ENCODE measurements at places on chromosomes 12 and 14.

DNA sequence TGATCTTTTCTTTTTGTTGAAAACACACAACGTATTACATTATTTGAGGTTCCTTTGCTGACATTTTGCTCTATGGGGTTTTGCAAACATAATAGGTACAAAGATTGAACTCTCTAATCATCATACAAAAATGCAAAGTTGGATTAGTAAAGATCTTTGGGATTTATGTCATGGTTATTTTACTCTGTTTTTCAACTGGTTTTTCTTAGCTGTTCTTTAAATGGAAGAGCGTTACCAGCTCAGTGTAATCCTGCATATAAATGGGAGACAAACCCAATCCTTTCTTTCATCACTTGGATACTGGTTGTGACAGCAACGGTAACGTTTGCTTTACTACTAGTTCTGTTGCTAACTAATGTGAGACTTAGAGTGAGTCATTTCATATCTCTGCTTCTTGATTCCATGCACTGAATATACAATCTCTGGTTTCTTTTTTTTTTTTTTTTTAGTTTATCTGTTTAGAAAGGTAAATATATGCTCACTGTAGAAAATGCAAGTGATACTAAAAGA is 104.9 kb upstream of the NOVA1 start:
- DNase-seq = no peak

DNA sequence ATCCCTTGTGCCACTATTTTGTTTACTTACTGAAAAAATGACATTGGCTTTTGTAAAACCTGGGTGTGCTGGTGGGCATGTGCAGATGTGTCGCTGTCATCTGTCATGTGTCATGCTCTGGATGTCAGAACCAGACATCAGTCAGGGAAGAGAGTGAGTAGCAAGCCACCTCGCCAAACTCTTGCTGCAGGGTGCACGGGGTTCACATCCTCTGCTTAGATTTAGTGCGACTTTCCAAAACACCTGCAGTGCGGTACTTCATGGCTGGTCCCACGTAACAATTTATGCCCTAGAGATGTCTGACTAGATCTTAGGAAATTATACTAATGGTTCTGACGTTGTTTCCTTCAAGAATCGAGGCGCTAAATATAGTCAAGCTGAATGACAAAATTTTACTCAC is 106.7 kb downstream of the CRADD start:
- peak; percentile 39 for DNase-seq

DNA sequence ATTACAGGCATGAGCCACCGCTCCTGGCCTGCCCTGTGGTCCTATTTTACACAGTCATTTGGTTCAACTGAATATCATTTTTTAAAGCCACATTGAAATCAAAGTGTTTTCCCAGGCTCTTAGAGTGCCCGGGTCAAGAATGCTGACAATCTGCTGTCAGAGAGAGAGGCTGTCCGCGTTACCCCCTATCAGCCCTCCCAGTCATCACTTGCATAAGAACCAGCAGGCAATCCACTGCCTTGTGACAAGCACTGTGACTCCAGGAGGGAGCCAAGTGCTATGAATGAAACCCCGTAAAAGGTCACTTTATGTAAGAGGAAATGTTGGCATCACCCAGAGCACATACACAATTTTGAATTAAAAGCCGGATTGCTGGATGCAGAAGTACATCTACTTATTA is 13.5 kb downstream of the PHLDA1 start:
- no peak for DNase-seq

DNA sequence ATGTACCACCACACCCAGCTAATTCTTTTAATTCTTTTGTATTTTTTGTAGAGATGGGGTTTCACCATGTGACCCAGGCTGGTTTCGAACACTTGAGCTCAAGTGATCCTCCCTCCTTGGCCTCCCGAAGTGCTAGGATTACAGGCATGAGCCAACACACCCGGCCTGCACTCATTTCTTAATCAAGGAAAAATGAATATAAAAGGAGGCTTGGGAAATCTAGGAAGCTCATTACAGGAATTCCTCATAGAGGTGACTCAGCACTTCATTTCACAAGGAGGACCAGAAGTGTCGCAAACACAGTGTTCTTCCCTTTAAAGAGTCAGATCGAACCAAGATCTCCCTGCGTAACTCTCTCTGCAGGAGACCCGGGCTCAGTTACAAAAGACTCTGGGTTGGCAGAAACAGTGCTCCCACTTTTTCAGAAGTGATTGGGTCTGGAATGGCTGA is 30.3 kb downstream of the NFKBIA start:
- DNase-seq = no peak

GRCh38 chr12:18171571-18171970 is 81.6 kb upstream of the RERGL start:
- no peak for DNase-seq

DNA sequence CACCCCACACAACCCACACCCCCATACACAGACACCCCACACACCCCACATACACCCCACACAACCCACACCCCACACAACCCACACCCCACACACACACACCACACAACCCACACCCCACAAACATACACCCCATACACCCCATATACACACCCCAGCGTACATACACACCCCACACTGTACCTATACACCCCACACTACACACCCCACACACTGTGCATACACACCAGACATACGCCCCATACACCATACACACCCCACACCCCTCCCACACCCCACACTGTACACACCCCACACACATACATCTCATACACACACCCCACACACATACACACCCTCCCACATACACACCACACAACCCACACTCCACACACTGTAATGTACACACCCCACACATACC is 80.2 kb downstream of the NOC4L start:
- DNase-seq = no peak

DNA sequence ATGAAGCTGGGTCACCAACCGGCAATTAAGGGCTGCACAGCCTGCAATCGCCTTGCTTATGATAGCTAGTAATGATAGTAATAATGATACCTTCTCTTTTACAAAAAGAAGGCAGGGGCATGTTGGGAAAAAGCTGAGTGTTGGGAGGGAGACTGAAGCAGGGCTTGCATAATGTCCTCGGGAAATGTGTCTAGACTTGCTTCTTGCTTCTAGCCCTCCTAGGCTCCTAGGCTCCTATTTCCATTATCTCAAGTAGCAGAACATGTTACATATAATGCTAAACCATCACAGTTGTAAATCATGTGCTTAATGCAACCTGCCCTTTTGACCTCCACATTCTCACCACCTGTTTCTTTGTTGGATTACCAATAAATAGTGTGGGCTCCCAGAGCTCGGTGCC is 18.7 kb downstream of the RERGL start:
- DNase-seq = no peak

GRCh38 chr12:123364532-123365024 is at the start of gene SBNO1:
Gene SBNO1, minus strand, starts transcription at chr12:123364847. Its CDS starts 14,406 bp downstream, at chr12:123350441.
- DNase-seq = peak; percentile 98

DNA sequence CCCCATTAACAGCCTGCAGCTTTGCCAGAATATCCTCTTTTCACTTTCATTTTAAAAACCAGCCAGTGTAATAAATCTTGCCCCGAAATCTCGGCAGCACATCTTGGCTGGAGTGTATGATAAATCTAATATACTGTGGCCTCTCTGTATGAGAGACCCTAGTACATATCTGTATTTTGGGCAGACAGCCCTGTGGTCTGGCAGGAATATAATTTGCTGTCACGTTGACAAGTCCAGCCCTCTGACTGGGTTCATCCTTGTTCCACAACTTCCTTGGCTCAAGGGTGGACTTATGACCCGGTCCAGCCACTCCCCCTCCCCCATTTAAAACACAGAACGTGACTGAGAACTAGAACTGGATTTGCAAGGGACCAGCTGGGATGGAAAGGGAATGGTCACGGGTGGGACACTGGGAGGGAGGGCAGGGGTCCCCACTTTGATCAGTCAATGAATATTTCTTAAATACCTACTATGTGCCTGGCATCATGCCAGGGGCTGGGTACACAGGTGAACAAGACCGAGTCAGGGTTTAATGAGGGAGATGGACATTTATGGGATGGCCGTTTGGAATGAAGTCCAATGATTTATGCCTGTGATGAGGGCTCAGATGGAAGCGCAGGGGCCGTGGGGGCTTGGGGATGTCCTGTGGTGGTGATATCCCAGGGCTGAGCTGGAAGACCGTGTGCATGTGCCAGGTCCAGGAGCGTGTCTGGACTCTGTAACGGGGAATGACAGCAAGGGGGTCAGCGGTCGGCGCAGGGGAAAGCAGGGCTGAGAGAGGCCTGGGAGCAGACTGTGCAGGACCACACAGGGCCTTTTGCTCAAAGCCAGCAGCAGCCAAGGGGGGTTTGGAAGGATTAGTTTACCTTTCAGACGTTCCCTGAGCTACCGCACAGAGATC is 190.5 kb downstream of the PHETA1 start:
- peak; percentile 79 for DNase-seq

DNA sequence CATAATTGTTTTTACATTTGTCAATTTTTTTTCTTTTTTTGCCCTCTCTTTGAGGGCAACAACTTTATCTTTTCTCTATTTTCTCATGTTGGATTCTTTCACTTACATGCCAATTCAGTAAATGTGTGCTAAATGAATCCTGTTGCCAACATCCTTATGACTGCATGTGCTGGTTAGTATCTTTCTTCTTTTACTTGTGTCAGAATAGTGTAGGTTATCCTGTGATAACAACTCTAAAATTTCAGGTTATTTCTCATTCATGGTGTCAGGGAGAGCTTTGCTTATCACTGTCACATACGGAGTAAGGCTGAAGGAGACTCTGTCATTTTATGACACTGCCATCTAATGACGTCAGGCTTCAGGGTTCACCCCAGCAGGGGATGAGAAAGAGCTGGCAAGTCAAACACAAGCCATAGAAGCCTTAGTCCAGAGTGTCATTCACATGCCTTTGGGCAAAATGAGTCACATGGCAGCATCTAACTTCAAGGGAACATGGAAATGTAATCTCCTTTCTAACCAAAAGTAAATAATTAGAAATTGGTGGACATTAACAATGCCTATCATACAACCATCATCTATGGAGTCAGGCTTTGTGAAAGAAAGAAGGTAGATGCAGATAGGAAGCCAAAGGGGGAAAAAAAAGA is 242.5 kb upstream of the ATP2B1 start:
- DNase-seq = no peak

- DNase-seq = no peak
These were observed 9.3 kb upstream of the ESPL1 start for GRCh38 chr12:53258541-53259539.

DNA sequence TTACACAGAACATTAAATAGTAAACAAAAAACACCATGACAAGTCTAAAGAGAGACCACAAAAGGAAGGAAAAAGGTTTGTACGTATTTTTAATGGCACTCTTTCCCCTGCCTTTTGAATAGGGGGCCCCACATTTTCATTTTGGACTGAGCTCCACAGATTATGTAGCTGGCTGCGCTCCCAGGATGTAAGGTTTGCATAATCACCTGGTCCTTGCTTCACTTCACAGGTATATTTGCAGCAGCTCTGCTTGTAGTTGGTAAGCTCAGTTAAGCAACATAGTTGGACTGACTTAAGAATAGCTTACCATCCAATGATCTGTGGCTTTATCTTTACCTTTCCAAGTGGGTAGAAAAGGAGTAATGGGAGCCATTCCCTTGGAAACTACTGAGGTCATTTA is 454.7 kb downstream of the APAF1 start:
- DNase-seq = no peak

DNA sequence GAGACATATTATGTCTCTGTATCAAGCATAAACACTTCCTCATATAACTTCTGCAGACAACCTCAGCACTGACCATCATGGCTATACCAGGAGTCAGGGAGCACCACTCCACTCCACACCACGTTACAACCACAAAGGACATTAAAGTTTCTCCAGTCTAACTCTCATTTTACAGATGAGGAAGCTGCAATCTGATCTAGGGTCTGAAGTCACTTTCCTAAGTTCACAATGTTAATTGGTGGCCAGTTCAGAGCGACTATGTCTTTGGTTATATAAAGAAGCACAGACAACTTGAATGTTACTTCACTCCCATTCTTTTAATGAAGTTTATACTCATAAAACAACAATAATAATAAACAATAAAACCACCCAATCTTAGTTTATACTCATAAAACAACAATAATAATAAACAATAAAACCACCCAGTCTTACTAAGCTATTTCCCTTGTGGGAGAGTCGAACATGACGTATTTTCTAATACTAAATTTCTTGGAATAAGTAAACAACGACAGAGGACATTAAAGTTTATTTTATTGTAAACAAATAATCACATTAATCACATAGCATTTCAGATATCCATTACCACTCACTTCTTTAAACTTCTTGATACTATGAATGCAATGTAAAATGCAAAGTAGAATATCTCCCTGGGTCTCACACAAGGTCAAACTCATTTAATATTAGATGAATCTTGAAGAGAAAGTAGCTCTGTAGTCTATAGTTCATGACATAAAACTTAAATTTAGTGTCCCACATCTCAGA is 72.4 kb upstream of the SSTR1 start:
- DNase-seq = no peak

GRCh38 chr12:19517583-19517982 is 78.3 kb downstream of the AEBP2 start:
- DNase-seq = no peak

GRCh38 chr12:4267704-4268328 is 5.7 kb upstream of the CCND2 start:
- DNase-seq = no peak

GRCh38 chr12:70892593-70892992 is 27.9 kb downstream of the PTPRR start:
- no peak for DNase-seq

DNA sequence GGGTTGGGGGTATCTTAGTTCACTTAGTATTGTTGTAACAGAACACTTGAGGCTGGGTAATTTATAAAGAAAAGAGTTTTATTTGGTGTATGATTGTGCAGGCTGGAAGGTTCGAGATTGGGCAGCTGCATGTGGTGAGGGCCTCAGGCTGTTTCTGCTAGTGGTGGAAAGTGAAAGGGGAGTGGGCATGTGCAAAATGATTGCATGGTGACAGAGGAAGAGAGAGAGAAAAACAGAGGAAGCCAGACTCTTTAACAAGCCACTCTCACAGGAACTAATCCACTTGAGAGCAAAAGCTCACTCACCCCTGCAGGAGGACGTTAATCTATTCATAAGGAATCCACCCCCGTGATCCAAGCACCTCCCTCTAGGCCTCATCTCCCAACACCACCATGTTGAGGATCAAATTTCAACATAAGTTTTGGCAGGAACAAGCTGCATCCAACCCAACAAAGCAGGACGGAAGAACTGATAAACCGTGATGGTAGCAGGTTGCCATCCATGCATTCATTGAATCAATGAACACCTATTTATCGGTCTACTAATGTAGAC is 165.0 kb upstream of the GZMB start:
- no peak for DNase-seq

GRCh38 chr14:96207686-96208085 is 3.0 kb downstream of the BDKRB2 start:
- DNase-seq = no peak

All from SK-N-SH (cell line).